ENCODE measurements at places on chromosomes 6 and 20.

DNA sequence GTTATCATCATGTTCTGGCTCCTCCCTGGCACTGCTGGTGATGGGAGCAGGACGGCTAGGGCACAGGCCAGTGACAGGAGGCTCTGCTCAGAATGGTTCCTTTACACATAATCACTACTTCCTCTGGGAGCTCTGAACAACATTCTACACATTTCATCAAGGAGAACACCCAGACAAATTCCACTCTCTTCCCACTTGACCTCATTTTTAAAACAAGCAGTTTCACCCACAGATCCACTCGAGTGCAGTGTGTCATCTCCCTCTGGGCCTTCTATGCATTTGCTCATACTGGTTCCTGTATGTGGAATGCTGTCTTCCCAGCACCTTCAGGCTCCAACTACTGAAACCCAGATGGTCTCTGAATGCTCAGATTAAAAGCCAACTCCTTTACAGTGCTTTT is 84.8 kb downstream of the ELOVL5 start:
- no peak for DNase-seq

DNA sequence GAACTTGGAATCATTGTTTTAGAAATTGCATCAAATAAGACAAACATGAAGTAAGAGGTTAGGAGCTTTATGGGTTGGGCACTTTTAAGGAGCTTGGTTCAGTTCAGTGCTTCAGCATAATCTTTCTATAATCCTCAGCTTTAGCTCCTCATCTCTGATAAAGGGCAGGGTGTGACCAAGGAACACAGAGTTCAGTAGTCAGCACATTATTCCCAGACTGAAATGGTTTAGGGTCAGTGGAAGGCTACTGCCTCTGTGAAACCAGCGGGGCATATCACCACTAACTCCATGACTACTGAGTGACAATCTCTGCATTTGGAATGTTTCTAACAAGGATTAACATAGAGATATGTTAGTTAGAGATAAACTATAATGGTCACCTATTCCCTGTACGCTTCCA is 36.9 kb downstream of the CRYBG1 start:
- DNase-seq = no peak

GRCh38 chr20:10366898-10367692 is 66.9 kb downstream of the MKKS start:
- DNase-seq = no peak

DNA sequence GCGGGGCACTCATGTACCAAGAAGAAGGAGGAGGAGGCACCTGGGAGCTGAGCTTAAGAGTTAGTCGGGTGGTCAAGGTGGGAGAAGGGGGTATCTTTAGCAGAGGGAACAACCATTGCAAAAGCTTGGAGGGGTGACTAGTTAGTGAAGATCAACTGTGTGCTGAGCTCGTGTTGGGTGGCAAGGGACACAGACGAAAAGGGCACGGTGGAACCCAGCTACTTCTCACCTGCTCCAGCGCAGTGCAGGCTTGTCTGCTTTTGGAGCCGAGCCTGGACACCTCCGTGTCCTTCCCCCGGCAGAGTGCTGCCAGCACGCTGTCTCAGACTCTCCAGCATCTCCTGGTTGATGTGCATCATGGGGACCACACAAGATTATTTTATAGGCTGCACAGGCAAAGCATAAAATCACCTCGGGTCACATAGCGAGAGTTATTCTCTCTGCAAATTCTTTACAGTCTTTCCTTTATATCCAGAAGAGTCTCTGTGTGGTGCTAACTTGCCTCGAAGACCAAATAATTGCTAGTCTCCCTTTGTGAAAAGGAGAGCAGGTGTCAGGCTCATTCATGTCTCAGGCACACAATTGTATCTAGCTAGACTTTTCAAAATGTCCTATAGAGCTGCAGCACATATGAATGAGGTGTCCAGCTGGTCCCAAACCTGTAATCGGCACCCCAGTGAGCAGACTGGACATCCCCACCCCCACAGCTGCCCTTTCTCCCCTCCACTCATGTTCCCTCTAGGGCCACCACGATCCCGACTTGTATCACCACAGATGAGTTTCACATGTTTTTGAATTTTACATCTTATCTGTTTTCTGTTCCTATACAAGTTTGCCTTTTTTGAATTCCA is 123.4 kb downstream of the CEBPB start:
- DNase-seq = no peak

- no peak for DNase-seq
Measured at GRCh38 chr6:148374040-148374774, 31.6 kb downstream of the SASH1 start.

- peak; percentile 52 for DNase-seq
Measured at GRCh38 chr20:57451795-57452661, 60.8 kb downstream of the RBM38 start.

GRCh38 chr20:37417617-37418467 is 71.9 kb downstream of the SRC start:
- DNase-seq = no peak

DNA sequence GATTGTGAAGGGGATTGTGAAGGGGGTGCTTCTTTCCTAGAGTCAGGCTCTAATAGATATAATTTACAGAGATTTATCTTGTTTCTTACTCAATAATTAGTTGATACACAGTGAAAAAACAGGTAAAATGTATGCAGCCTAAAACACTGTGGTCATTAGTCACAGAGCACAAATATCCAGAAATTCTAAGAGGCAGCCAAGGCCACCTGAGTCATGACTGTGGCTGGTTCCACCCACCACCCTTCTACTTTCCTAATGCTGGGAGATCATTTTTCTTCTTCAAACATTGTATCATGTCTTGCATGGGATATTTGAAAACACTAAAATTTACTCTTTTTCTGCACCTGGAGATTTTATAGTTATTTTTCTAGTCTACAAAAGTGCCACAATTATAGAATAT is 181.6 kb downstream of the OTOR start:
- no peak for DNase-seq

DNA sequence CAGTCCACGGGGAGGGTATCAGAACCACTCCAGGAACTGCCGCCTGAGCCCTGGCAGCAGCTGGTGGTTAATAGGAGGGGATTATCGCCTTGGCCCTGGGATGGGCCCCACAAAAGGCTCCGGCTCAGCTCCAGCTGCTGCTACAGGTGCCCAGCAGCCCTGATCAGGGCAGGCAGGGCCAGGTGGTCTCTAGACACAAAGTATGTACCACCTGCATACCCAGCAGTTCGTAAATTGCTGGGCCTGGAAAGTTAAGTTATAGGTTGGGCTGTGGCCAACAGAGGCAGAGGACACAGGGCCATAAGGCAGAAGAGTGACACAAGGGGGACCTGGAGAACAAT is 35.1 kb downstream of the RRBP1 start:
- peak; percentile 10 for DNase-seq

DNA sequence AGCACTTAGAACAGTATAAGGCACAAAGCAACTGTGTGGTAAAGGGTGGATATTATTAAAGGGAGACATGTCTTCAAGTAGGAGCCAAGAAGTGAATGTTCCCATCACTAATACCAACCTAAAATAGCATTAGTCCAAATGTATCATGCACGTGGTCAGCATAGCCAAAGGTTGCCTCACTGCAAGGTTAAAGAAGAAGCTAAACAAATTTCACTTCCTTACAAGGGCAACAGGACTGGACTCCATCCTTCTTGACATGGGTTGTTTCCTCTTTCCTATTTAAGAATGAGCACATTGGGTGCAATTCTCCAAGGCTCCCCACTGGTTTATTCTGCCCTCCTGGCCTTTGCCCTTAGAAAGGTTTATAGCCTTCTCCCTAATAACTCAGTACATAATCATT is 186.7 kb downstream of the PHACTR1 start:
- no peak for DNase-seq

- DNase-seq = no peak
Measured at GRCh38 chr20:2386516-2387179, 5.9 kb downstream of the TGM6 start.

GRCh38 chr6:112701201-112701600 is 354.1 kb downstream of the RFPL4B start:
- DNase-seq = no peak

DNA sequence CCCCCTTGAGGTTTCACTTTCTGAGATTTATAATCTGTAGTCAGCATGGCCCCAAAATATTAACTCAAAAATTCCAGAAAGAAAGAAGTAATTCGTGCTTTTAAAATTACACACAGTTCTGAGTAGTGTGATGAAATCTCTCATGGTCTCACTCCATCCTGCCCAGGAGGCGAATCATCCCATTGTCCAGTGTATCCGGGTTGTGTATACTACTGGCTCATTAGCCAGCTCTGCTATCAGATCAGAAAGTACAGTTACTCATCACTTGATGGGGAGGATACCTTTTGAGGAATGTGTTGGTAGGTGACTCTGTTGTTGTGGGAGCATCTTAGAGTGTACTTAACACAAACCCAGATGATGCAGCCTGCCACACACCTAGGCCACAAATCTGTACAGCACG is 65.2 kb downstream of the CDC5L start:
- no peak for DNase-seq

DNA sequence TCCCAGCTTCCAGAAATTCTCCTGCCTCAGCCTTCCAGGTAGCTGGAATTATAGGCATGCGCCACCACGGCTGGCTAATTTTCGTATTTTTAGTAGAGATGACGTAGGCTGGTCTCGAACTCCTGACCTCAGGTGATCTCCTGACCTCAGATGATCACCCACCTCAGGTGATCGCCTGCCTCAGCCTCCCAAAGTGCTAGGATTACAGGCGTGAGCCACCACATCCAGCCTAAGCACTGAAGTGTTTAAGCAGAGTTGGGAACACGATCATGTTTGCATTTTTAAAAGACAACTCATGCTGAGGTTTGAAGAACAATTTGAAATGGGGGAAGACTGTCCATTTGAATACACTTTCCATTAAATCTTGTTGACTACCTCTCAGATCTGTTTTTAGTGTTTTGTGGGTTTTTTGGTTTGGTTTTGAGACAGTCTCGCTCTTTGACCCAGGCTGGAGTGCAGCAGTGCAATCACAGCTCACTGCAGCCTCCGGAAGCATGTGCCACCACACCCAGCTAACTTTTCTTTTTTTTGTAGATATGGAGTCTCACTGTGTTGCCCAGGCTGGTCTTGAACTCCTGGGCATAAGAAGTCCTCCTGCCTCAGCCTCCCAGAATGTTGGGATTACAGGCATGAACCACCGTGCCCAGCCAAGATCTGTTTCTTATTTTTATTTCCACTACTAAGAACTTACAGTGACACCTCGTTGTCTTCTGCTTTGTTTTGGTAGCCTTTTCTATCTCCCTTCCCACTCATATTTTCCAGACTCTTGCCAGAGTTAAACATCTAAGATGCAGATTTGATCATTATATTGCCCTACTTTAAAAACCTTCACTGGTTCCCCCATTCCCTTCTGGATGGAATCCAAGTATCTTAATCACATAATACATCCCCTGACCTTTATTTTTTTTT is 5.5 kb downstream of the CASP8AP2 start:
- DNase-seq = peak; percentile 73
